NAMALWA (cell line): ENCODE measurements at places on chromosomes 12 and 14.

- no peak for DNase-seq
Measured at GRCh38 chr12:87155621-87156020, 873.6 kb downstream of the C12orf50 start.

DNA sequence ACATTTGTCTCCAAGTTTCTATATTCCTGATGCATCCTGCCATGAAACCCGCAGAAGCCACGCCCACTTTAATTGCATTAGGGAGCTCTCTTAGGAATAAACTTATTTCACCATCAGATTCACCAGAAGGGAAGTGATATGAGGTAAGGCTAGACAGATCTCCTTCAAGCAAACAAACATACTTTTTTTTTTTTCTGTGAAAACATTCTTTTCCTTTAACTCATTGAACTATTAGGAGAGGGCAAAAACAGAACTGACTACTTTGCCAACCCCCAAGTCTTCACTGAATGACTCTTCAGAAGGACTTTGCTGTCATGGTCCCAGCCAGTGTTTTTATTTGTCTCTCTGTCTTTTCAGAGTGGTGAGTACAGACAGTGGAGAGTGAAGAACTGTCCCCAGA is 48.4 kb downstream of the GTF2A1 start:
- no peak for DNase-seq

- DNase-seq = no peak
Measured at GRCh38 chr14:94644102-94644535, 31.9 kb downstream of the SERPINA3 start.

DNA sequence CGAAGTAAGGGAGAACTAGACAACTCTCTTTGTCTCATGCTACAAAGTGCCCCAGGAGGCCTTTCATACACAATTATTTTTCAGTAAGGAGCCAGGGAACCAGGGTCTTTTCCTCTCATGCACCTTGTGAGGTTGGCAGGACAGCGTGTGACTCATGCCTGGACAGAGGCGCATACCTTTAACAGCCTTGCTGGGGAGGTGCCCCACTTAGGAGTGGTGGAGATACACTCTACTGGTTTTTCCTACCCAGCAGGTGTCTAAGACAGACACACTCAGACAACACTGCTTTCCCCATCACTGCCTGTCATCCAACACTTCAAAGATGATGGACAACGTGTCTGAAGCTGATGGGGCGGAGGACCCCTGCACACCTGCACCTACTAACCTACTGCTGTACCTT is 49.1 kb downstream of the B4GALNT3 start:
- DNase-seq = no peak

GRCh38 chr14:65864549-65864948 is 452.0 kb downstream of the FUT8 start:
- DNase-seq = no peak

- DNase-seq = peak; percentile 72
Measured at GRCh38 chr12:57549909-57550640, at the start of gene KIF5A. Gene KIF5A, plus strand, starts transcription at chr12:57550044. Its CDS starts 228 bp downstream, at chr12:57550272.

GRCh38 chr12:105504286-105504685 is 173.8 kb downstream of the C12orf75 start:
- DNase-seq = no peak

DNA sequence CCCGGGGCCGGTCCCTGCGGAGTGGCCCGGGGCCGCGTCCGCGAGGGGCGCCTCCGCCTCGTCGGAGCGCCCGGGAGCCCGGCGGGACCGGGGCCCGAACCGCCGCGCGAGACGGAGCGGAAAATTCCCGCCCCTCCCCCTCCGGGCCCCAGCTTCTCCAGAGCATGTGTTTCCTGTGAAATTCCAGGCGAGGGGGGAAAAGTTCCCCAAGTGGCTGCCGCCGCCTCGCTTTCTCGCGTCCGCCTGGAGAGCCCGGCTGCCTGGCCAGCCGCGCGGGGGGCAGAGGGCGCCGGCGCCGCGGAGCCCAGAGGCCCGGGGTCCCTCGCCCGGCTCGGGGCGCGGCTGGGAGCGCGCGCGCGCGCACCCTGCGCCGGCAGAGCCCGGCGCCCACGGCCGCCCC is 904 bp downstream of the CACNA1C start:
- no peak for DNase-seq

- DNase-seq = no peak
Measured at GRCh38 chr12:57244312-57244696, 6.7 kb downstream of the STAC3 start.

- DNase-seq = no peak
Measured at GRCh38 chr12:3551386-3551785, 60.4 kb downstream of the PRMT8 start.

GRCh38 chr12:112559784-112560183 is 141.0 kb downstream of the PTPN11 start:
- peak; percentile 65 for DNase-seq

GRCh38 chr14:59098377-59098776 is 90.1 kb upstream of the DAAM1 start:
- DNase-seq = no peak

DNA sequence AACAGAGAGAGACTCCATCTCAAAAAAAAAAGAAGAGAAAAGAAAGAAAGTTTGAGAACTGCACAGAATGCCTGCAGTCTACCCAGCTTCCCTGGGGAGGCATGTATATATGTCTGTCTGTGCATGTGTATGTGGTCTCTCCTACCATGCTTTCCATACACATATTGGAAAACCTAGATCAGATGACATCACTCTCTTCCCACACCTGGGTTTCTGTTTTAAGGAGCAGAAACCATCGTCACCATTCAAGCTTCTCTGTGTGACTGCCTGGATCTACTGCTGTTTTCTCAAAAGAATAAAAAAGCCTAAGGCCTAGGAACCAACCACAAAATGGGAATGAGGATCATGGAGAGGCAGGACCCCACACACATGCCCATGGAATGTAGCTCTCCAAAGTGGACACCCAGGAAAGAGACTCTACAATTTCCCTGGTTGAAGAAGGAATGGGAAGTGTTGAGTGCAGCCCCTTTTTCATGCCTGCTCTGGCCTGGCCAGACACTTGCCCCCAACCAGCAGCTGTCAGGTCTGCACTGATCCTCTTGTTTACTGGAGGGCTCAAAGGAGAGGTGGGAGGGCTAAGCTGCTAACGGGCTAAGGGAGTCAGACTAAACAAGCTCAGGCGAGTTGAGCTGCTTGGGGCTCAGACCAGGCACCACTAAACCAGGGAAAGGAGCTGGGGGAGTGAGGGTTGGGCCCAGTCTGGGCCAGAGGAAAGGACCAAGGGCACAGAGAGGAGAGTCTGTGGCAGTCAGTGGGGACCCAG is 7.7 kb upstream of the PCK2 start:
- DNase-seq = no peak

- no peak for DNase-seq
Measured at GRCh38 chr14:51294951-51295525, 55.0 kb downstream of the TMX1 start.
